ENCODE measurements at places on chromosomes 7 and 10. TPM values are rescaled to one million over a fixed set of nuclear protein-coding genes. Genes with fewer than 3 reads are reported as not detected.

DNA sequence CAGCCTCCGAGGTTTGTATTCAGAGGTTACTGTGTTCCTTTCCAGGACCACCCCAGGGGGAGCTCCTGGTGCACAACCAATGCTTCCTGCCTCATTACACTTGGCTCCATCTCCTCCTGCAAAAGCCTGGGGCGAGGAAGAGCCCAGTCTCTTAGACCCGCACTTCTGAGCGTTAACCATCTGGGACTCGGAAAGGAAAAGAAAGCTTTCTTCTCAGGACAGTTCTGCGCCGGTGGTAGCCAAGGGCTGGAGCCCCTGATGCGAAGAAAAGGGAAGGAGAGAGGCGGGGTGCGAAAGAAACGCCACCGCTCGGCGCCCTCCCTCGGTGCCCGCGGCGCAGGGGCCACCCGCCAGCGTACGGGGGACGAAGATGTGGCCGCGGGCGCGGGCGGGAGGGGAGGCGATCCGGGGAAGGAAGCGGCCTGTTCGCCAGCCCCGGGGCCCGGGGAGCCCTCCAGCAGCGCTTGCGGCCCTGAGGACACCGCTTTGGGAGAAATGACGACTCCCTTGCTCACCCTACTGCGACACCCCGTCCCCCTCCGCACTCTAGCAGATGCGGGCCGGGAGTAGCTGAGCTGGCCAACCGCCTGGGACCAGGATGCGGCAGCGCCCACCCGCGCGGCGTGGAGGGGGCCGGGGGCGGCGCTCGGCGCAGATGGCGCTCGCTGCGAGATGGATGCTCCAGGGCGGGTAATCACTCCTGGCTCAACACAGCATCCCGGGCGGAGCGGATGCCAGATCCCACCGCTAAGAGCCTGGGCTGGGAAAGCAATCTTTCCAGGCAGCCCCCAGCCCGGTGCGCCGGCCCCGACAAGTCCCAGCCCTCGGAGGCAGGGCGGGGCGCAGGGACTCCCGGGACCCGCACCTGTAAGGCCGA is 1.3 kb downstream of the NRCAM start:
- peak; percentile 19 for DNase-seq

GRCh38 chr10:24603333-24603732 is 120.4 kb downstream of the ARHGAP21 start:
- no peak for DNase-seq

GRCh38 chr7:116810267-116811116 is 51.9 kb upstream of the CAPZA2 start:
- peak; percentile 18 for DNase-seq

DNA sequence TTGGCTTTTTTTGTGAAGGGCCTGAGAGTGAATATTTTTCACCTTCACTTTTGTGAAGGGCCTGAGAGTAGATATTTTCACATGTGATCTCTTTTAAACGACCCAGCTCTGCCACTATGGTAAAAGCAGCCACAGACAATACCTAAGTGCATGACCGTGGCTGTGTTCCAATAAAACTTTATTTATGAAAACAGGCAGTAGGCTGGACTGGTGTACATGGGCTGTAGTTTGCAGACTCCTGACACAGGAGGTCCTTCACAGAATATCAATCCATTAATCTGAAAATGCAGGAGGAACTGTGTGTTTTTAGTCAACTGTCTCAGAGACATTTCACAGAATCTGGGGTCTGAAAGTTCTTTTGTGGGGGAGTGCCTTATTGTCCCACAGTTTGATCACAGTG is 186.9 kb downstream of the PRKCQ start:
- DNase-seq = no peak

GRCh38 chr10:104337985-104338735 is at the start of gene ITPRIP:
ITPRIP (minus strand) TSS chr10:104338465; CDS start chr10:104316051, 22,414 bp downstream.
- DNase-seq = no peak

ENTPD1 gene
- total RNA-seq = not detected

CCDC172 gene
- not detected for total RNA-seq

NME8 gene
- total RNA-seq = not detected

- DNase-seq = no peak
These were observed 63.1 kb downstream of the ASB13 start for GRCh38 chr10:5603091-5603847.

GRCh38 chr7:77894574-77895091 is 96.1 kb downstream of the PHTF2 start:
- no peak for DNase-seq

KCND2 gene
- not detected for total RNA-seq

- no peak for DNase-seq
These were observed 401.1 kb upstream of the NFE2L3 start for GRCh38 chr7:25750744-25751508.

DNA sequence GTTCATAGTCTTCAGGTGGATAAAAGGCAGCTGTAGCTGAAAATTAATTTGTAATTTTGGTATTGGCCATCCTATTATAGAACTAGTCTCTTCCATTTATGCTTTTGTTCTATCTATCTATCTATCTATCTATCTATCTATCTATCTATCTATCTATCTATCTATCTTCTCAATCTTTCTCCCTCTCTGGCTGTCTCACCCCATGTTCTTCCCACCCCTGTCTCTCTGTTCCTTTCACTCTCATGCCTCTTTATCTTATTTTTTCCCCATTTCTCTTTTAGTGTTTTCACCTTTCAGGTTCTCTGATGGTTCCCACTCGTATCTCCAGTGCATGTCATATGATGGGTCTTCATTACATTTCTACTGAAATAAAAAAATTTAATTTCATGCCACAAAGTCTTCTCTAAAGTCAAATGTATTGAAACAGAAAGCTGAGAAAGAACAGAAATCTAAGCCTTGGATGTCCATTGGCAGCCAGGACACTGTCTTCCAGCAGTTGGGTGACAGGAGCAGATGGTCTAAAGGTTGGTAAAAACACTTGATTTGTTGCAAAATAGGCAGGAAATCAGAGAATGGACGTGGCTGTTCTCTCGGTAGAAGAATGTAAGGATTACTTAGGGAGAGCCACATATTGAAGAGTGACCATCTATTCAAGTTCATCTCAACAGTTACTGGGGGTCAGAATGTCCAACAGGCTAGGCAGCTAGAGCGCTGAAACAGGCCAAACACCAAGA is 127.0 kb downstream of the RELN start:
- no peak for DNase-seq

ASZ1 gene
- not detected for total RNA-seq

CPA2 gene
- 0.17 TPM for total RNA-seq

- no peak for DNase-seq
These were observed 29.1 kb downstream of the CBLL1 start for GRCh38 chr7:107773027-107773426.

UPK3BL2 gene
- 1.3 TPM for total RNA-seq

DNA sequence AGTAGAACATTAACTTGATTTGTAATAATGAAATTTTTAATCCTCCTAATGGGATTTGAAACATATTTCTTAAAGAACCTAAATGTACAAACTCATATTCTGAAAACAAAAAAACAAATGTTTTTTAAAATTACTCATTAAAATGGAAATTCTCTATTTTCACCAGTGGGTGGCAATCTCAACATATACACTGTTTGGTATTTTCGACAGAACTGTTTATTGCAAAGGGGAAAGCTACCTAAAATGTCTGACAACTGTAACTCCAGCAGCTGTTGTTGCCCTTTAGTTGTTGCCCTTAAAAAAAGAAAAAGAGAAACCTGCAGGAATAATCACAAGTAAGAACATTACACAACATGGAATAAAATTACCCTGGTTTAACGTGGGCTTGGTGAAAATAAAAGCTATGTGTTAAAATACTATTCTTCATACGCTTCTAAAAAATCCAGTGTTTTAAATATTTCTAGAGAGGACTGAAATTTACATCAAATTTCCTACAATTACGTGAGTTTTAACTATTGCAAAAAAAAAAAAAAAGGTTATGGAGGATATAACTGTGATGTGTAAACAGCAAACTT is 54.5 kb downstream of the COL1A2 start:
- peak; percentile 23 for DNase-seq

DNA sequence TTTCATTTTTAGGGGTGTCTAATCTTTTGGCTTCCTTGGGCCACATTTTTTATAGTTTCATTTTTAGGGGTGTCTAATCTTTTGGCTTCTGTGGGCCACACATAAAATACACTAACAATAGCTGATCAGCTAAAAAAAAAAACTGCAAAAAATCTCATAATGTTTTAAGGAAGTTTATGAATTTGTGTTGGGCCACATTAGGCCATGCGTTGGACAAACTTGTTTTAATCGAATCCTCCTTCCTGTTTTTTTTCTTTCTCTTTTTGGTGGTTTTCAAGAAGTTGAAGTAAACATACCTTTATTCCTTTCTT is 37.4 kb downstream of the ZNRF2 start:
- DNase-seq = no peak

DNA sequence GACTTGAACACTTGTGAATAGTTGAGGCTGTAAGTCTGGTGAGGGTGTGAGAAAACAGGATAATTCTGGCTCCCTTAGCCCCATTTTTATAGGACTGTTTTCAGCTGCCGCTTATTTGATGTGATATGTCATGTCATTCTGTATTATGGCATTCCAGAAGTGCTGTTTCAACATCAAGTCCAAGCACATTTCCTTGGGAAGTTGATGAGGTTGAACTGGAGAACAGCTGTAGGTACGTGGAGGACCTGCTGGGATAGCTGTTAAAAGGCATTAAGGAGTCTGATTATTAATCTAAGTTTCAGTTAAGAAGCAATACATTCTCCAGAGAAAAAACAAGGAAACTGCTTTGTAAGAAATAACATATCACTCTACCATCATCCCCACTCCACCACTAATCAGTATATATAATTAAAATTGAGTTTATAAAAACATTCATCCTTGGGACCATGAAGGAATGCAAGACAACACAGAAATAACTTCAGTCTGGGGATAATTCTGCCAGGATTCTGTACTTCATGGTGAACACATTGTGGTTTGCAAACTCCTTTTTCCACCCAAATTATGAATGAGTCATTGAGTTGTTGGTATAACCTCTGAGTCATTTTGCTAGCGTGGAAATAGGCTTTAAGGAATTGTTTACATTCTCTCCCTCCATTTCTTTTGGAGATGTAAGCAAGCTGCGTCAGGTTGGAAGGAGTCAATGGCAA is 39.9 kb upstream of the TMEM229A start:
- DNase-seq = peak; percentile 63

DNA sequence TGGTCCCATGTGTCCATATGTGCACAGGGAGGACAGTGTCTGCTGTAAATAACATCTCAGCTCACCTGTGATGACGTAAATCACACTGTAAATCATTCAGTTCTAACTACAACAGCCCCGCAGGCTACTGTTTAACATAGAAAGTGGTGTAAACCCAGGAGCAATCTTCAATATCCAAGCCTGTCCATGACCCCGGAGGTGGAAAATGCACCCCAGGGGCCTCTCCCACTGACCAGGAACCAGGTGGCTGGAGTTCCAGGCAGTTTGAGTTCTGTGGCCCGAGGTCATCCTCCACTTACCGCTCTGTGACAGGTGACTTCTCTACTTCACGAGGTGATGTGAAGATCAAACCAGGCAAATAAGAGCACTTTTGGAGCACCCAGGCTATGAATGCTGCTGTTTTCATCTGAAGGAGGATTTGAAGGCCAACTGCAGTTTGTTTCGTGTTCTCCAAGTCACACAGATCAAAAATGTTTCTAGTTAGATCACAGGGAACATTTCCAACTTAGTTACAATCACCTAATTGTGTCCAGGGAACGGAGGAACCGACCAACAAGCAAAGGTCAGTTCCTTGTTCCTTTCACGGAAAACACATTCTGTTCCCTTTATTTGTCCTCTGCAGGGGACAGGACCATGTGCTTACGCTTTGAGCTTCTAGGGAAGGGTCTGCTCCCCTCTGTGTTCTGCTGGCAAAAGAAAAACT is 131.8 kb downstream of the WDR37 start:
- DNase-seq = no peak

- peak; percentile 1 for DNase-seq
These were observed 67.3 kb upstream of the NPY start for GRCh38 chr7:24216576-24217125.

DNA sequence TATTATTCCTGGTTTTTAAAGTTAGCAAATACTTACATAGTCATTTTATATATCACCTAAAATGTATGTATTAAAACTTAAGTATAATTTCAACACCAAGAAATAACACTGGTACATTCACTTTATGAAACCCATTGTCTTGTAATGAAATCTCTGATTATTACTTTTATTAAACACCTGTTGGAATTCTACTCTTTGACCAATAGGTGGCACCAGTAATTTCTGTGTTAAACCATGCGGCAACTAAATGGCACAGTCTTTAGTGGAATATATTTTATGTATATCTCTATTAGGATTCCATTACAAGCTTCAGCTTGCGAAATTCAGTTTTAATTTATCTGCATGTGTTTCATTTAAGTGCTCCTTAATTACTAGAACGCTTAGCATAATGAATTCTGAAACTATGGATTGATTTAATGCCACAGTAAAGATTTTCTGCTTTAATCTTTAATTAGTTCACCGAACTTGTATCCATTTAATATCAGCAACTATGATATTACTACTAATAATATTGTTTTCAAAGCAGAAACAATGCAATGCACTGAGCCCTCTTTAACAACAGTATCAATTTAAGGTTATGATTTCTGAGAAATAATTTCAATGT is 181.3 kb downstream of the MAGI2 start:
- DNase-seq = no peak

- DNase-seq = peak; percentile 30
These were observed 109.5 kb upstream of the TMEM72 start for GRCh38 chr10:44801383-44802327.

SPDYE2 gene
- not detected for total RNA-seq

DNA sequence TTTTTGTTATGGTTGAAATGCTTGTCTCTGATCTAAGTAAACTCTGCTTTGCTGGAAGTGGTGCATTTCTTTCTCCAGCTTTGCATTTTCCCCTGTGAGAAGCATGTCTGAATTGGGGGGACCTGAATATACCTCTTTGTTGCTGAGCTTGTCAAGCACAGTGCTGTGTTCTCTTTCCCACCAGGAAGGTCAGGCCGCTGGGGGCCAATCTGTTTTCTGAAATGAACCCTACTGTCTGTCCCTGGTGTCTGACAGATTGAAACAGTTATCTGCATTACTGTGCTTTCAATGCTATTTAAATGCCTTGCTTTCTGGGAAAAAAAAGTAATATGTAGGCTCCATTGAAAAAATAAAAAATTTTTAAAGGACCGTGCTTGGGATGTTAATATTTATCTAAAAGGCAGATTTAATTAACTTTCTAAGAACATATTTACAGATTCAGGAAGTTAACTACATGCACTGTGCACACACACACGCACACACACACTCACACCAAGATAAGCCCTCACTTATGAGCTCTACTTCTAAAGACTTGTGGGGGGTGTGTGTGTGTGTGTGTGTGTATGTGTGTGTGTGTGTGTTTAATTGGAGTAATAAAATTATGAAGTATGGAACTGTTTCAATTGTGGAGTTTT is 127.0 kb upstream of the FZD1 start:
- no peak for DNase-seq

GRCh38 chr10:17059197-17059688 is 70.4 kb downstream of the CUBN start:
- no peak for DNase-seq

- no peak for DNase-seq
These were observed 65.5 kb downstream of the SNX10 start for GRCh38 chr7:26356929-26357798.

ACSM6 gene
- not detected for total RNA-seq

ANXA8L1 gene
- 176 TPM for total RNA-seq

DNA sequence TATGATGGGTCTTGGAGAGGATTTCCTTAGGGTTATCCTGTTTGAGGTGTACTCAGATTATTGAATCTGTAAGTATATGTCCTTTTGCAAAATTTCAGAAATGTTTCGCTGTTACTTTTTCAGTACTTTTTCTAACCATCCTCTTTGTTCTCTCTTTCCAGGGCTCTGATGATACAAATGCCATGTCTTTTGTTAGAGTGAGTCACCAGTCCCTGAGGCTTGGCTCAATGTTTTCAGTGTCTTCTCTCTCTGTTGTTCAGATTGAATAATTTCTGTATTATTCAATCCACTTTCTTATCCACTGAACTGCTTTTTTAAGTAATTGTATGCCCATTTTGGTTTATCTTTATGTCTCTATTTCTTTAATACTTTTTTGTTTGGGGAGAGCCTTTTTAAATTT is 449.4 kb downstream of the TNS3 start:
- no peak for DNase-seq
